Thymus (tissue), 14 donors: ENCODE measurements at places on chromosomes 12 and 14.

DNA sequence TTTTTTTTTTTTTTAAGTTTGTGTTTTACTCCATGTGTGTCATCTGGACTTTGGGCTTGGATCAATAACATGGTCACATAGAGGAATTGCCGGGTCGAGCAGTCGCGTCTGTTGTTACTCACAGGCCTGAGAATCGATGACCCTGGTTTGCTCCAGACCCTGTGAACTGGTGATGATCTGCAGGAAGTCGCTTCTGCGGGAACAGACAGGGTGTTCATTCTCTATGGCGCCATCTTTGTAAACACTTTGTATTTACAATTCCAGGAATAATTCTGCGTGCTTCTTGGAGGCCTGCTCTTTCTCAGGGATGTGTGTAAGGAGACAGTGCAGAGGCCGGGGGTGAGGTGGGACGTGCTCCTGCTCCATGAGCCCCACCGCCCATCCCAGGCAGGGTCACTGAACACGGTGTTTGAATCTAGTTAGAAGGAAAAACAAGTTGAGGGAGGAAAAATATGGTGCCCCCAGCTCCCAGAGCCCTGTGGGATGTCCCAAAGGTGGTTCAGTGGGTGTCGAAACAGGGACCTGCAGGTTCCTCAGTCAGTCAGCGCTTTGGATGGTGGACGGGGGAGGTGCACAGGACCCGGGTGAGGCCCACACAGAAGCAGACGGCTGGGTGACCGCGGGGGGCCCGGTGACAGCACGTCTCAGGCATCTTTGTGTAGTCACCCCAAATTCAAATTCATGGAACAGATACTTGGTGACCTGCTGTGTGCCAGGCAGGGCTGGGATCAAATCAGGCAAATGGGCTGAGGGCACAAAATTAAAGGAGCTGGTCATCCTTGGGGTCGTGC, 58.8 kb downstream of the ADGRD1 start:
- DNase-seq: no peak

DNA sequence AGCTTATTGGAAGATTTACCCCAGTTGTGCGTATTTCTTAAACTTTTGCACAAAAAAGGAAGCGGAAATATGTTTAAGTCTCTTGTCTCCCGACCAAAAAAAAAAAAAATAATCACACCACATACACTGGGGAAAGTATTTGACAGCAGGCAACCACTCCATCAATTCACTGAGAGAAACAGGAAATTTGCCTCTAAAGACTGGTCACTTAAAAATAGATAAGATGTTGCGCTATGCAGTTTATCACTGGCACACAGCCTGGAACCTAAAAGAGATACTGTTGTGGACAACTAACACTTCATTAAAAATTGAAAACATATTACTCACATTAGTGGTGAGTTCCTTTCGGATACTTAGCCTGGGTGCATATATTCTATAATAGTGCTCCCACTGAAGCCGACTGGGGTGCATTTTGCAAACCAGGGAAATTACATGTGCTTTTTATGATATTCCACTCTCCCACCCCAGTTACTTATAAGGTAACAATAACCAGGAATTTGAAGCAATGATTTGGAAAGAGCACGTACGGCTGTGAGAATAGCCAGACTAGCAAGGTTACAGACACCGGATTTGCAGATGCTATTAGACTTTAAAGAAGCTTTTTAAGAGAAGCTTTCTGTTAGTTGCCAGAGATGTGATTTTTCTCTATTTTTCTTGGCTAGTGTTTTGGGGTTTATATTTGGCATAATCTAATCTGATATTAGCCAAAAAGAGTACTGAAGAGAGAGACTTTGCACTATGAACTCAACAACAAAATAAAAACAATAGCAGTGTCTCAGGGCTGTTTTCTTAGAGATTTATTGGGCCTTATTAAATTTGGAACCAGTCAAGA, 311.5 kb downstream of the NOVA1 start:
- no peak for DNase-seq

DNA sequence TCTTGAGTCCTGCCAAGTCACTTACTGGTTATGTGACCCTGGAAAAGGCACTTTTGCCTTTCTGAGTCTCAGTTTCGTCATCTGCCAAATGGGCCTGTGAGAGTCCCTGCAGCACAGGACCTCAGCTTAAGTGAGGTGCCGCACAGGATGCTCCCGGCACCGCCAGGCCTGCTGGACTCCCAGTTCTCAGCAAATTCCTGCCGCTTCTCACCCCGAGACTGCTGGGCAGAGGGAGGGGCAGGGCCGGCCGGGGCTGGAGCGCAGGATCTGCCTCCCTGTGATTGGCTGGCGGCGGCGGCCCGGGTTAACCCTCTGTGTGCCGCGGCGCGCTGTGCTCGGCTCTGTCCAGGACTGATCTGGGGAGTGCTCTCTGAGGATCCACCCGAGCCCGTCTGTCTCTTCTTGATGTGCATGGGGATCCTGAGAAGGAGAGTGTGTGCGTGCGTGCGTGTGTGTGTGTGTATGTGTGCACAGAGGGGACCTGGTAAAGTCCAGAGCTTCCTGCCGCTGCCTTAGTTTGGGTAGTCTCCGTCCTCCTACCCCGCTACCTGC, 8.6 kb downstream of the SETD1B start:
- no peak for DNase-seq

DNA sequence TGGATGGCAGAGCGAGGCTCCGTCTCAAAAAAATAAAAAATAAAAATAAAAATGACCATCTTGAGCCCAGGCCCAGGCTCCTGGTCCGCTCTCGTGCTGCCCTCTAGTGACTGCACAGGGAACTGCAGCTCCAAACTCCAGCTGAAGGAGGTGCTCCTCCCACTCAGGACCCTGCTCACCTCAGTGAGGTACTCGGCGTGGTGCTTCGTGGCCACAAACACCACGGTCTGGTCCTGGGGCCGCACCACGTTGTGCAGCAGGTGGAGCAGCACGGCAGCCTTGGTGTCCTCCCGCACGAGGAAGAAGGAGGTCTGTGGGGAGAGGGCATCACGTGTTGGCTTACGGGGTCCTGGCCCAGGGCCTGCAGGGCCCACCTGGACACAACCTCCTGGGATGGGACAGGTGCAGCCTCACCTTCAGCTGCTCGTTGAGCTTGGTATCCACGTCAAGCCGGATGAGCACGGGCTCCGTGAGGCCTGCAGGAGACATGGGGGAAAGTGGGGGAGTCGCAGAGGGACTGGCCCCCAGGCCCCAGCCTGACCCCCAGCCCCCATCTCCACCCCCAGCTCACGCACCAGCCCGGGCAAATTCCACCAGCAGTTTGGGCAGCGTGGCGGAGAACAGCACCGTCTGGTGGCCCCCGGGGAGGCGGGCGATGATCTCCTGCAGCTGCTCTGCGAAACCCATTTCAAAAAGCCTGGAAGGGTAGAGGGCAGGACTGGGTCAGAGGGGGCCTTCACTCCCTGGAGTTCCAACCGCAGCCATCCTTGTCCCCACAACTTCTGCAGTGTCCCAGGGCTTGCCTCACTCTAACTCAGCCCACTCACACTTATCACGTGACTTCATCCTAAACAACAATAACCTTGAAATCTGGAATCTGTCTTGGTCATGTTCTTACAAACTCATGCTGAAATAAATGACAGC, 10.6 kb downstream of the DDX54 start:
- peak; percentile 76 for DNase-seq

GRCh38 chr12:51360315-51360714, 13.8 kb upstream of the CELA1 start:
- no peak for DNase-seq

DNA sequence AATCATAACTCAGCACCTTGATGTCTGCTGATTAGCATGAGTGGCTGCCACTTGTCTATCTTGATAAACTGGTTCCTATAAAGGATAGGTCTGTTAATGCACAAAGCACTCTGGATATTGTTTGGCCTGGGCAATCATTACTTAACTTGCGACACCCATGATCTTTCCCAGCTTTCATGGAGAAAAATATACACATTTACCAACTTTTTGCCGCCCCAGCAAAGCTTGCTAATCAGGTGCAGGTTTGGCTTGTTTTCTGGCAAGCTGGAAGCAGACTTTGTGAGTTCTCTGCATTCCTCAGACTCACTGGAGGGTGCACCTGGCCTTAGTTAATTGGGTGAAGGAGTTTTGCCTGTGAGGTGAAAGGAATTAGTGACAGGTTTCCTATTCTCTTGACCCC, 1126.4 kb upstream of the FLRT2 start:
- DNase-seq: no peak

DNA sequence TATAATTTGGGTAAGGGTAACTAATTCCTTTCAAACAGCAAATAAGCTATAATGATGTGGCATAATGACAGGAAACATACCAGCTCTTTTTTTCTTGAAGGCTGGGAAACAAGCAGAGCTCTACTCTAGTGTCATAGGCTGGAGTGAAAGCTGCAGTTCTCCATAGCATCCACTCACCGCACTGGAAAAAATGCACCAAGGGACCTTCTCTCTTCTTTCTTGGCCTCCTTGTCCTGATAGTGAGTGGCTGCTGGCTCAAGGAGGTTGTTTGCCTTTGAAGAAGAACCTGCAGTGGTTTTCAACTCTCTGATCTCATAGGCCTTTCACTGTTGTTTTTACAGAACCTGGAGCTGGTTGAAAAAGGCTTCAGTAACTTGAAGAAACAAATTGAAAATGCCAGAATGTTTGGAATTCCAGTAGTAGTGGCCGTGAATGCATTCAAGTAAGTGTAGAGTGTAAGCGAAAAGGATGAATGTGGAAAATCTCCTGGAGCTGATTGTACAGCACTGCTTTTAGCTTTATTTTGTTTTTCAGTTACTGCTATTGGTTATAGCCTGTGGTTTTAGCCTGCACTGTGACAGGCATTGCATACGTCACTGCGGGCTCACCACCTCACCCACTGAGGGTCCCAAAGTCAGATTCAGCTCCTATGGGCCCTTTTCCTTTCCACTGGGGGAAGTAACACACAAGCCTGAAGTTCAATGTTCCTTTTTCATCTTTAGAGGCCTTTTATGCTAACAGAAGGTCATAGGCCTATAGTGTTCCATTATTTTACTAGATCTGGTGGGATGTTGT, 17.2 kb upstream of the AKAP5 start:
- DNase-seq: no peak

GRCh38 chr12:119938049-119938667, 50.9 kb upstream of the BICDL1 start:
- peak; percentile 29 for DNase-seq

- DNase-seq: no peak
Observed at GRCh38 chr12:55847603-55848291, 5.0 kb upstream of the MMP19 start.

DNA sequence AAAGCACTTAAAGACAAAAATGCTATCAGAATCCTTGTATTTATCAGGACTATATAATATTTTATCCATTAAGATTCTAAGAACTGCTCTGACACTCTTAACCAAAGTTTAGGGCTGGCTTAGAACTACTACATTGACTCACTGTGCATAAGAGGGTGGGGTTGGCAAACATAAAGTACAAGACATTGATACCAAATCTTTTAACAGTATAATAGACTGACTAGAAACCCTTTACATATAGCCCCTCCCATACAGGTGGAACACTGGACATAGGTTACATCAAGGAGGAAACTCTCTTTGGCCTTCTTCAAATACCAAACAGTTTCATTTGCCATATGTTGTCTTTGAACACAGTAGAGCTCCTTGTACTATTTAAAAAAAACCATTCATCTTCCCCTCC, 15.6 kb upstream of the REP15 start:
- no peak for DNase-seq

DNA sequence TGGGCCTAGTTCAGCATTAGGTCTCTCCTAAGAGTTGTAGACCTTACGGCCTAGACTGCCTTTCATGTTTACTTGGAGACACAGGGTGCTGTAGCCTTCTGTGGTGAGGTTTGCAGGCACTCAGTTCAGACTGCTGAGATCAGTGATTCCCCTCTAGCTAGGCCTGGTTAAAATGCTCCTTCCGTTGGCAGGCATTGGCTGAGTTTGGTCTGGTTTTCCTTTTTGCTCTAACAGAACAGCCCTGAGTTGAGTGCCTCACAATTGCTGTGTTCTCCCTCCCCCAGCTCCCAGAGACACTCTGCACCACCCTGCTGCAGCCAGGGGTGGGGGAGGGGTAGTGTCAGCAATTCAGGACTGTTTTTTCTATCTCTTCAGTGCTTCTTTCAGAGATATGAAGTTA, 178.9 kb upstream of the DYRK2 start:
- DNase-seq: peak; percentile 52

GRCh38 chr12:45282411-45282810, 66.5 kb downstream of the ANO6 start:
- no peak for DNase-seq

GRCh38 chr14:75881994-75882393, 99.8 kb downstream of the TGFB3 start:
- no peak for DNase-seq

GRCh38 chr12:119444462-119445044, 110.0 kb downstream of the CCDC60 start:
- peak; percentile 11 for DNase-seq

DNA sequence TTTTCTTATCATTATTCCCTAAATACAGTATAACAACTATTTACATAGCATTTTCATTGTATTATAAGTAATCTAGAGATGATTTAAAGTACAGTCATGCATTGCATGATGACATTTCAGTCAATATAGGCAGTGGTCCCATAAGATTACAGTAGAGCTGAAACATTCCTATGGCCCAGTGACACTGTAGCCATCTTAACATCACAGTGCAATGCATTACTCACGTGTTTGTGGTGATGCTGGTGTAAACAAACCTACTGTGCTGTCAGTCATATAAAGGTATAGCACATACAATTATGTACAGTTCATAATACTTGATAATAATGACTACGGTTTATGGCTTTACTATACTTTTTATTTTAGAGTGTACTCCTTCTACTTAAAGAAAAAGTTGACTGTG, 13.3 kb downstream of the LLPH start:
- no peak for DNase-seq

GRCh38 chr14:66395300-66395699, 90.9 kb upstream of the CCDC196 start:
- DNase-seq: no peak

GRCh38 chr12:77837876-77838291, 7.2 kb downstream of the NAV3 start:
- no peak for DNase-seq

- DNase-seq: no peak
Observed at GRCh38 chr12:92068459-92068858, 77.2 kb downstream of the BTG1 start.

- DNase-seq: no peak
Observed at GRCh38 chr12:1720494-1720893, 29.6 kb downstream of the ADIPOR2 start.

DNA sequence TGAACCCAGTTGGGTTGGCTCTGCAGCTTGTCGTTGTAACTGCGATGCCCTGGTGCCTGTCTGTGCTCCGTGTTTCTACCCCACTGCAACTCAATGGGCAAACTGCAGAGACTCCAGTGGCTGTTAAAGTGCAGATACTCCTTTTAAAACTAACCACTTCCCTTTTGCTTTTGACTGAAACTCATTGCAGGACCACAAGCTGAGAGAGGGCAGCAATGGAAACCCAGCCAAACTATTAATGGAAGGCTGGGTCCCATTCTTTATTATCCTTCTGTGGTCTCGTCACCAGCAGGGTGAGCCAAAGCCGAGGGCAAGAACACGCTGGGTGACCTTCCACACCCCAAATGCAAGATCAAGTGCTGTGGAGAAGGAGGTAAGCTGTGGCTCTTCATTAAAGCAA, 910.4 kb downstream of the VRK1 start:
- DNase-seq: peak; percentile 70

GRCh38 chr12:112590281-112590680, 171.5 kb downstream of the PTPN11 start:
- DNase-seq: no peak
